Activated T-cell treated with anti-CD3 and anti-CD28 coated beads for 48 hours (primary cell): ENCODE measurements at places on chromosomes 6 and 20.

GRCh38 chr6:167872538-167873210 is 46.0 kb downstream of the AFDN start:
- no peak for DNase-seq

DNA sequence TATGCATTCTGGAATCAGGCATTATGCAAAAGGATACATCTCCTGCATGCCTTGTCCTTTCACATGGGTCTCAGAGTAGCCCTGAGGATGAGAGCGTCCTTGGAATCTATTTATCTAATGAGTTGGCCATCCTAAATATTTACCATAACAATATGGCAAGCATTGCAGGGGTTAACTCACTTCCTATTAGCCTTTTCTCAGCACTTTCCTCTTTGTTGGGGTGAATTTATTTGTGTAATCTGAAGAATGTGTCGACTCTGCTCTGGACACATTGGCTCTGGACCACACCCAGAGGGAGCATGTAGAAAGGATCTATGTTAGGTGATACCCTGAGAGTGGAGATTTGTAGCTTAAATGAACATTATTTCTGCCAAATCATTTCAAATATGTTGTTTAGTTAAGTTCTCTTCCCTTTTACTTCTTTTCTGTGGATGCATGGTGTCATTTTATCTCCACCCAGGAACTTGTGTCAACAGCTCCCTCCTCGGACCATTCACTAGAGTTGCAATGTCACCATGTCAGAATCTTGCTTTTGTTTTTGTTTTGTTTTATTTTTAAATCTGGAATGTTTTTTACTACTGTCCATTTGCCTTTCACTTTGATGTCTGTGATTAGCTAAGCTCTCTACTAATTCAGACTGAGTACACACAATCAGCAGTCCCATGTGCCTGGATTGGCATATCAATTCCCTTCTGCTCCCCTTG is 757.0 kb upstream of the MMS22L start:
- no peak for DNase-seq

- no peak for DNase-seq
Measured at GRCh38 chr6:75378101-75378500, 93.5 kb upstream of the TMEM30A start.

DNA sequence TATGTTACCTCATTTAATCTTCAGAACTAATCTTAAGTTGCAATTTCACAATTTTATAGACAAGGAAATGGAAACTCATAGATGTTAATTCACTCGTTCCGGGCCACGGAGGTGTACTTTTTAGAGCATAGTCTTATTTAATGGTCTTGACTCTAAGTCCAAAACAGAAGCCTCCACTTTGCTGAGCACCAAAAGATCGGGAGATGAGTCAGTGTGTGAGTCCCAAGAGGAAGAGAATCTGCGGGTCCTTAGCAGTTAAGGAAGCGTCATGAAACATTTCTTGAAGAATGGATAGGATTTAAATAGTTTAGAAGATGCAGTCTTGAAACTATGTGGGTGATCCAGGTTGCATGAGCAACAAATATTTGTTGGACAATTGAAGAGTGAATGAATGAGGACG is 231.8 kb upstream of the QKI start:
- no peak for DNase-seq

DNA sequence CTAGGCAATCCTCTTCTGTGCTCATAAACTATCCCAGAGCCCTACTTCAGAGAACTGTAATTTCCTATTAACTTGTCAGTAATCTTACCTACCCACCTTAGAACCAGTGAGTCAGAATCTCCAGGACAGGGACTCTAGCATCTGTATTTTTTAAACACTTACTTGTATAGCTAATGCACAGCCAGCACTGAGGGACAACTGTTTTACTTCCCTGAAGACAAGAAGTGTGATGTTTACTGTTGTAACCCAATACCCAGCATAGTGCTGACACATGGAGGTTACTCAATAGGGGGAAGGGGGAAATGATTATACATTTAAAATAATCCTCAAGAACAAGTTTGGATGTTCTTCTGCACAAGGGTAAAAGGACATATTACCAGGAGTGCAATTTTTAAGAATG is 130.8 kb downstream of the BTBD9 start:
- no peak for DNase-seq
